AG08395 (cell line): ENCODE measurements at places on chromosomes 3 and 15.

GRCh38 chr15:78642331-78642730 is 1.3 kb upstream of the CHRNB4 start:
- no peak for DNase-seq

DNA sequence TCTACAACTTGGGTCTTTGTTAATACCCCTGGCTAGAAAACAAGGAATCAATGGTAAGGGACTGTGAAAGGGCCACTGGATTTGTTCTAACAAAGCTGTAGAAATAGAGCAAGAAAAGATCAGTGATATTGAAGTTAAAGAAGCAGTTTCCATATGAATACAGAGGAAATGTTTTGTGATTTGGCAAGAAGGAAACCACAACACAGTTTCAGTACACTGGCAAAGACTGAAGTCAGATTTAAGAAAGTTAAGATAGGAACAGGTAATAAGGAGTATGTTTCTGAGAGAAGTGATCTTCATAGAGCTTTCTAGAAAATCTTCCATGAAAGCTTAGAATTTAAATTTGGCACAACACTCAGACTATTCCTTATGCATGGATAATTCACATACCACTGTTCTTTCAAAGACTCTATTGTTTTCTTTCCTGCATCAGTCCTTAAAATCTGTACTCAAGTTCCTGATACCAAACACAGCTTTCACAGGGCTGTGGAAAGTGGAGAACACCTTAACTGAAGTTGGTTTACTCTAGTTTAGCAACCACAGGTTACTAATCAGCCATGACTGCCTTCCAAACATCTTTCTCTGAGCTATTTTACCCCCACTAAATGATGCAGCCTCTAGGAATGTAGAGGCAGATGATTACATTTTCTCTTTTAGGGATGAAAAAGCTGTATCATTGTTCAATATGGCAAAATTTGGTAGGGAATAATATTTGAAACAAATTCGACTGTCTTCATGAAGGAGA is 32.4 kb upstream of the ALCAM start:
- peak; percentile 37 for DNase-seq

DNA sequence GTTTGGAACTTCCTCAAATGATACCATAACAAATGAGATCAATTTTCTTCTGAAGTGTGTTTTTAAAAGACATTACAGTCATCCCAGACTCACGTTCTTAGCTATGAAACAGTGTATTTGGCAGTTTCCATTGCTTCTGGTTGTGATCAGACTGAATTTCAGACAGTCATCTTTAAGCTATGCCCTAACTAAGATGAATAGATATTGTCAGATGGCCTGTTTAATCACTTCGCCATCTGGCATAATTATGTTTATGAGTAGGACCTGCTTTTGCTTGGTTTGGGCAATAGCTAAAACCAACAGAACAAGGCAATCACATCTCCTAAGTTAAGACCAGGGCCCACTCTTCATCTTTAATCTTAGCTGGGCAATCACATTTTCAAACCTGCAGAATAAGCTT is 313.1 kb downstream of the SV2B start:
- no peak for DNase-seq

GRCh38 chr3:59809016-59809415 is 759.2 kb upstream of the CFAP20DC start:
- DNase-seq: peak; percentile 16

GRCh38 chr3:182713111-182713510 is 80.2 kb upstream of the ATP11B start:
- no peak for DNase-seq

DNA sequence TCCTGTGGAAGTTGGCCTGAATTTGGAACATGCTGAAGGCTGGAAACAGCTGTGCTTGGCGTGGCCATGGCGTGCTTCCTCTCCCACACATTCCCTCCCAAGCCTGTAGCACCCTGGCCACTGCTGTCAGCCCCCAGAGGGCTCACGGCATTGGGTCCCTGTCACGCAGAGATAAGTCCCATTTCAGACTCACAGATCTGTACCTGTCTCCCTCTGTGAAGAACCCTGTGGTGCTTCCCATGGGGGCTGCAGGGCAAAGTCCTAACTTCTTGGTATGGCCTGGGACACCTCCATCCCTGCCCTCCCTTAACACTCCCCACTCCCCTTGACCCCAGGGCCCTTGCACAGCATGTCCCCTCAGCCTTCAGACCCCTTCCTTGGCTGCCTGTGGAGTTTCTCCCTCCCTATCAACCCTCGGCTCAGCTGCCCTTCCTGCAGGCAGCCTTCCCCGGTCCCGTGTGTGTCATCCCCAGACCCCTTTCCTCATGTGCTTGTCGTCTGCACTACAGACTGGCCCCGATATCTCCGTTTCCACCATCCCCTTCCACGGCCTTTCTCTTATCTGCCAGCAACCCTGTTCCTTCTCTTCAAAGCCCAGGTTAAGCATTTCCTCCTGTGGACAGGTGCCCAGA is 28.6 kb downstream of the ABTB1 start:
- no peak for DNase-seq

DNA sequence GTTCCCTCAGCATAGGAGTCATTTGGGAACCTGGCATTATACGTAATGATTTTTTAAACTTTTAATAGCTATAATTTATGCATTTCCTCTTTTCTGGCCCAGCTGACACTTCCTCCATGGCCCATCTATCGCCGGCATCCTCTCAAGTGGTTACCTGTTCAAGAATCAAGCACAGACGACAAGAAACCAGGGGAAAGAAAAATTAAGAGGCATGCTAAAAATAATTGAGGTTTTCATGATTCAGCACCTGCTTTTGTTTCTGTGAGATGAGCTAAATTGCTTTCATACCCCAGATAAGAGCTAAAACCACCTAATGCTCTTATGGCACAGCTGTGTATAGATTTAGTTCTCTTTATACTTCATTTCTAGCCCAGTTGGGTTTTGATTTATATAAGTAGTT is 1.7 kb downstream of the SPCS1 start:
- DNase-seq: no peak

- peak; percentile 28 for DNase-seq
Observed at GRCh38 chr15:33852094-33852493, 116.2 kb upstream of the CHRM5 start.

GRCh38 chr3:147406028-147406931 is at the start of gene ZIC4:
Gene ZIC4, minus strand, starts transcription at chr3:147406543. Its CDS starts 3,746 bp downstream, at chr3:147402797.
- DNase-seq: no peak

DNA sequence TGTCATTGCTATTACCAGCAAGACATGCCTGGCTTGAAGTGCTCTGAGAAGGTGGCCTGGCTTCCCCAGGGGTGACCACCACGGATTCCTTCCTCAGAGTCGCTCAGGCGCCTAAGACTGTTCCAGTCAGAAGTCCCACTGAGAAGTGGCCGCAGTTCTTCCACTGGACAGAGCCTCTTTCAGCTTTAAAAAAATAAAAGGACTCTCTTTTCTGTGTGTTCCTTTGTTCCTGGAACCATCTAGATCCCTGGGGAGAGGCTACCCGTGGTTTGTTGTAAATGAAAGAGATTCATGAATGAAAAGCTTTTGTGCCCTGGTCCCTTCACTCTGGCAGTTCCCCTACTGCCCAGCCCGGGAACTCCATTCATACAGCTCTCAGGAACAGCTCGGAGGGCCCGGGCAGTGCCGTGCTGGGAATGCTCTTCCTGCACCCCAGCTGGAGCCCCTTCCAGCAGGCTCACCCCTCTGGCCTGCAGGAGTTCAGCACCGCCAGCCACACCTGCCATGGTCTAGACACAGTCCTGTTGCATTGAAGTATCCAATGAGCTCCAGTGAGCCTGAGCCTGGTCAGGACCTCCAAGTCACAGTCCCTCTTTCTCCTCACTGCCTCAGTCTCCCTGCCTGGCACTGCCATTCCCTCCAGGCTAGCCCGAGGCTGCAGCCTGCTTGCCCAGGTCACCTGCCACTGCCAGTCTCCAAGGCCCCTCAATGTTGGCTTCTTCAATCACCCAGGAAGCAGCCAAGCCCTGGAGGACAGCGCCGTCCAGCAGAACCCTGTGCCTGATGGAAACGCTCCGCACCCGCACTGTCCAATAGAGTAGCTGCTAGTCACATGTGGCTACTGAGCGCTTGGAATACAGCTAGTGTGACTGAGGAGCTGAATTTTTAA is 75.4 kb downstream of the XXYLT1 start:
- DNase-seq: no peak

- peak; percentile 79 for DNase-seq
Observed at GRCh38 chr3:142279965-142280590, 54.7 kb upstream of the GK5 start.
